ENCODE measurements at places on chromosomes 7 and 10.

- no peaks in the 10 kb centered on the region for H3K27me3 ChIP-seq
- no peak for DNase-seq
- H3K4me3 ChIP-seq, result no peak overlapping the region
- H3K4me1 ChIP-seq, result no peaks in the 10 kb centered on the region
- H3K36me3 ChIP-seq, result no peaks in the 10 kb centered on the region
- no peak overlapping the region for H3K27ac ChIP-seq
These were observed 1472.6 kb upstream of the CELF2 start for GRCh38 chr10:9545073-9545472.

GRCh38 chr7:22142572-22142971 is 196.9 kb upstream of the CDCA7L start:
- DNase-seq, result no peak
- H3K36me3 ChIP-seq, result peaks cover 59% of the 10 kb centered on the region
- H3K27me3 ChIP-seq, result no peaks in the 10 kb centered on the region

- no peaks in the 10 kb centered on the region for H3K27me3 ChIP-seq
- DNase-seq, result no peak
- no peak overlapping the region for H3K4me3 ChIP-seq
- H3K27ac ChIP-seq, result no peak overlapping the region
- H3K36me3 ChIP-seq, result no peaks in the 10 kb centered on the region
- H3K4me1 ChIP-seq, result no peaks in the 10 kb centered on the region
These were observed 29.2 kb upstream of the ELOVL3 start for GRCh38 chr10:102196893-102197292.

DNA sequence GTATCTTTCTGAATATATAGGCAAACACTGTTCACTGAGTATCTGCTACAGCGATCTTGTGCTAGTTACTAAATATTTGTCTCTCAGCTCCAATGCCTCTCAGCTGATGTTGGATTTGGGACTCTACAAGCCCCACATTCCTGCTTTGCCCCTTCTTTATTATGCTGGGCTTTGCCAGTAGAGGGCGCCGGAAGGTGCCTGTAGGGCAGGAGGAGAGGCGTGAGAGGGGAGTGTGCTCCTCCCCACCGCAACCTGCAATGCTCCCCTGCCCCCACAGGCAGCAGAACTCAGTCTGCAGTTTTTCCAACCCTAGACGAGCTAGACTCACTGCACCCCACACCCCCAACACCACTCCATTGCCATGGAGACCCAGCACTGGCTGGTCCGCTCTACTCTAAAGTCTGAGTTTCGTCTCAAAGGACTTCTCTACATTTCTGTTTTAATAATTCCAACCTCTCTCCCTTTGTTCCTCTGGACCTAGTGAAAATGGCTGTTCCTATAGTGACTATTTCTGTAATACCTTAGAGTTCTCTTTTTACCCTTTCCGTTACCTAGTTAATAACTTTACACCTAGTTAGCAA is 337.6 kb downstream of the CCSER2 start:
- no peaks in the 10 kb centered on the region for H3K27me3 ChIP-seq
- H3K4me1 ChIP-seq, result no peaks in the 10 kb centered on the region
- no peaks in the 10 kb centered on the region for H3K36me3 ChIP-seq
- H3K27ac ChIP-seq, result no peak overlapping the region
- H3K4me3 ChIP-seq, result no peak overlapping the region

- no peaks in the 10 kb centered on the region for H3K4me1 ChIP-seq
- H3K27me3 ChIP-seq, result no peaks in the 10 kb centered on the region
- H3K4me3 ChIP-seq, result no peak overlapping the region
- no peaks in the 10 kb centered on the region for H3K36me3 ChIP-seq
- DNase-seq, result no peak
These were observed 32.6 kb upstream of the ARHGAP21 start for GRCh38 chr10:24756283-24756682.

GRCh38 chr10:7311218-7311849 is 99.5 kb downstream of the SFMBT2 start:
- H3K27ac ChIP-seq, result no peak overlapping the region
- DNase-seq, result no peak
- H3K27me3 ChIP-seq, result no peaks in the 10 kb centered on the region
- H3K4me1 ChIP-seq, result peaks cover 3% of the 10 kb centered on the region
- H3K4me3 ChIP-seq, result no peak overlapping the region

GRCh38 chr7:115642194-115642593 is 388.4 kb downstream of the TFEC start:
- no peaks in the 10 kb centered on the region for H3K36me3 ChIP-seq
- DNase-seq, result no peak
- H3K27ac ChIP-seq, result no peak overlapping the region
- H3K4me1 ChIP-seq, result no peaks in the 10 kb centered on the region
- no peaks in the 10 kb centered on the region for H3K27me3 ChIP-seq
- no peak overlapping the region for H3K4me3 ChIP-seq

- H3K36me3 ChIP-seq, result no peaks in the 10 kb centered on the region
- H3K27ac ChIP-seq, result no peak overlapping the region
- DNase-seq, result no peak
- H3K4me1 ChIP-seq, result no peaks in the 10 kb centered on the region
- no peaks in the 10 kb centered on the region for H3K27me3 ChIP-seq
- H3K4me3 ChIP-seq, result no peak overlapping the region
These were observed 1259.7 kb downstream of the XPNPEP1 start for GRCh38 chr10:108663587-108663986.

DNA sequence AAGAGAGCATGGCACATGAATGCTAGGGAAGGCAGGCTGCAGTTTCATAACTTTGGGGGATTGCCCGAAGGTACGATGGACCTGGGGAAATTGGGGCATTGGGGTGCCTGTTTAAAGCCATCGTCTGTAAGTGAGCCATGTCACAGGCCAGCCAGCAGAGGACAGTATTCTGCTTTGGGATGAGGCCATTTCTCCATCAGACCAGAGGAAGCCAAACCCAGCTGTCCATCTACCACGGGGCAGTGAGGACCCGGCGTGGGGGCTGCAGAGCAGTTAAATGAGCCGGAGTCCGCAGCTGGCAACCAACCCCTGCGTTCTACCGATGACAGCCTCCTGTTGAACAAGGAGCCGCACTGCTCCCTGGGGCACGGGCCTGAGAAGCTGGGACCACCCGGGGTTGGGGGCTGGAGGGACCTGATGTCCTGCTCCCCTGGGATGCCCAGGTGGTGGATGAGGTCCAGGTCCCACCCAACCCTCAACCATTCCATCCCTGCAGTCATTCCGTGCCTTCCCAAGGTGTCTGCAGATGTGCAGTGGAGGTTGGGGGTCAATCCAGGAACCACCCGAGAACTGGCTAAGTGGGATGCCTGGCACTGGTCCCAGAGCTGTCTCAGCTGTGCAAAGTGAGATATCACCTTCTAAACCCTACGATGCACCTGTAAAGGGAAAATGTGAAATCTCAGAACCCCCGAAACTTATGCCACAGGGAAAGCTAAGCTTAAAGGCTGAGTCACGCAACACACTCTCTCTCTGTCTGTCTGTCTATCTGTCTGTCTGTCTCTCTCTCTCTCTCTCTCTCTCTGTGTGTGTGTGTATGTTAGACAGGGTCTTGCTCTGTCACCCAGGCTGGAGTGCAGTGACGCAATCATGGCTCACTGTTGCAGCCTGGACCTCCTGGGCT is 12.1 kb upstream of the RHBDD2 start:
- DNase-seq, result no peak
- no peak overlapping the region for H3K27ac ChIP-seq
- no peaks in the 10 kb centered on the region for H3K27me3 ChIP-seq
- no peaks in the 10 kb centered on the region for H3K4me1 ChIP-seq
- no peaks in the 10 kb centered on the region for H3K36me3 ChIP-seq

GRCh38 chr10:116857156-116857555 is 7.9 kb downstream of the ENO4 start:
- DNase-seq, result no peak
- no peaks in the 10 kb centered on the region for H3K27me3 ChIP-seq
- H3K4me1 ChIP-seq, result no peaks in the 10 kb centered on the region
- H3K27ac ChIP-seq, result no peak overlapping the region
- H3K4me3 ChIP-seq, result no peak overlapping the region
- no peaks in the 10 kb centered on the region for H3K36me3 ChIP-seq

- no peaks in the 10 kb centered on the region for H3K27me3 ChIP-seq
- no peaks in the 10 kb centered on the region for H3K4me1 ChIP-seq
- no peak overlapping the region for H3K27ac ChIP-seq
- H3K4me3 ChIP-seq, result no peak overlapping the region
These were observed 13.7 kb upstream of the INMT start for GRCh38 chr7:30738026-30738915.

- H3K4me3 ChIP-seq, result no peak overlapping the region
- H3K36me3 ChIP-seq, result no peaks in the 10 kb centered on the region
- no peaks in the 10 kb centered on the region for H3K27me3 ChIP-seq
- no peak overlapping the region for H3K27ac ChIP-seq
- H3K4me1 ChIP-seq, result no peaks in the 10 kb centered on the region
These were observed 13.6 kb downstream of the OPALIN start for GRCh38 chr10:96345222-96345621.

DNA sequence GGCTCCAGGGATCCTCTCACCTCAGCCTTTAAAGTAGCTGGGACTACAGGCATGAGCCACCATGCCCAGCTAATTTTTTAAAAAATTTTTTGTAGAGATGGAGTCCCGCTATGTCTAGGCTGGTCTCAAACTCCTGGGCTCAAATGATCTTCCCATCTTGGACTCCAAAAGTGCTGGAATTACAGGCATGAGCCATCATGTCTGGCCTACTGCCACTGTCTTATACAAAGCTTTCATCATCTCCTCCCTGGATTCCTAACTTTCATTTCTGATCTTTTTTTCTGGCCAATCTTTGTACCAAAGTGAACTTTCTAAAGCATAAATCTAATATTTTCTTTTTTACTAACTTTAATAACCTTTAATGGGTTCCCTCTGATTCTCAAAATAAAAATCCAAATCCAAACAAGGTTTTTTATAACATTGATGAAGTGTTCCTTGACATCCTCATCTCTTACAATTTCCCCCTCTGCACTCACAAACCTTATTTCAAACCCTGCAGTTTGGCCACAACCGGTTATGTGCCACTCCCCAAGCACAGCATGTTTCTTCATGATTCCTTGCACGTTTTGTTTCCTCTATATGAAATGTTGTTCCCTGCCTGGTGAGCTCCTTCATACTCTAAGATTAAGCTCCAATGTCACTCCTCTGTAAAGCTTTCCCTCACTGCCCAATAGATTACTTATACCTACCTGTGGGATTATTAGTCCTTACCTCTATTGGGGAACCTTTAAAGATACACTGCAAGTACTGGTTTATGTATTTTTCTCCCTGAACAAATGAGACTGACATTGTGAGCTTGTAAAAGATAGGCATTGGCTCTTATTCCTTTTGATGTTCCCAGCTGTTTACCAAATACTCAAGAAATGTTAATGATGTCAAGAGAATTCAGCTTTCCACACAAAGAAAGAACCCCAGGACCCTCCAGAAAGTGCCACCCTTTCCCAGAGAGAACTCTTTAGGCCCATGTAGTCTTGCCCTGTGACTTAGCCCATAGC is 101.7 kb downstream of the HOXA1 start:
- peaks cover 5% of the 10 kb centered on the region for H3K4me1 ChIP-seq
- H3K4me3 ChIP-seq, result no peak overlapping the region
- H3K27me3 ChIP-seq, result no peaks in the 10 kb centered on the region
- H3K36me3 ChIP-seq, result no peaks in the 10 kb centered on the region
- peak overlapping the region; percentile 32 for H3K27ac ChIP-seq

GRCh38 chr10:62005687-62006086 is 104.2 kb downstream of the ARID5B start:
- no peaks in the 10 kb centered on the region for H3K27me3 ChIP-seq
- H3K4me1 ChIP-seq, result peaks cover 47% of the 10 kb centered on the region
- H3K36me3 ChIP-seq, result peaks cover 6% of the 10 kb centered on the region
- peak overlapping the region; percentile 46 for H3K27ac ChIP-seq
- no peak for DNase-seq

DNA sequence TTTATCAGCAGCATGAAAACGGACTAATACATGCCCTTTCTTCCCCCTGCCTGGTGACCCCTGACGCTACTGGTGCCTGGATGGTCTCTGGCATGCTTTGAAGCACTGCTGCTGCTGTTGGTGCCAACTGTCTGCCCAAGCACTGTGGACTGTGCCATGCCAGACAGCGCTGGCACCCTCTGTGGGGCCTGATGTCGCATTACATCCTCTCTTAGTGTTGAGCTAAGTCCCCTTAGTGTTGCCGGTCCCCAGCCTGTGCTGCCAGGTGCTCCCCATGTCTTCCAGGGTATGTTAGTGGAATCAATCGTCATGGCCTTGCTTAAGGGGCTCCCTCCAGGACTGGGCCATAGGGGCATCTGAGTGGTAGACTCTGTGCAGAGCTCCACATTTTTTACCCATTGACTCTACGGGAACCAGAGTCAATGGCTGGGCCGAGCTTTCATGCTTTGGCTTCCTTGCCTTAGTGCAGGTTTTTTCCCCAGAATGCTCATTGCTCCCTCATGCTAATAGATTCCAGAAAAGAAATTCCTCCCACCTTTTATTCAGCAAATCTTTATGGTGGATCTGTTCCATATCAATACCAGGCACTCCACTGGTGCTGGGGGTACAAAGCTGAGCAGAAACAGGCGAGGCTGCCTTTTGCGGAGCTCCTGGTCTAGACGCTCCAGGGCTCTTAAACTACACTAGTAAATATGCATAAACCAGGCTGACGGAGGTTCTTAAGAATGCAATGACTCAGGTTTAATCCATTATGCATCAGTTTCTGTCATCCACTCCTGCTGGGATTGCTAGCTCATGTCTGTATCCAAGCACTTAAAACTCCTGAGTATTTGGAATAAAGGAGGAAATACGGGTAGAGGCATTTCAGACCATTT is 21.8 kb upstream of the MRC1 start:
- H3K27ac ChIP-seq, result no peak overlapping the region
- H3K27me3 ChIP-seq, result no peaks in the 10 kb centered on the region
- DNase-seq, result no peak
- H3K4me3 ChIP-seq, result no peak overlapping the region
- no peaks in the 10 kb centered on the region for H3K36me3 ChIP-seq

GRCh38 chr10:36194276-36194675 is 552.2 kb upstream of the FZD8 start:
- no peaks in the 10 kb centered on the region for H3K36me3 ChIP-seq
- no peaks in the 10 kb centered on the region for H3K27me3 ChIP-seq
- H3K27ac ChIP-seq, result no peak overlapping the region
- DNase-seq, result no peak

DNA sequence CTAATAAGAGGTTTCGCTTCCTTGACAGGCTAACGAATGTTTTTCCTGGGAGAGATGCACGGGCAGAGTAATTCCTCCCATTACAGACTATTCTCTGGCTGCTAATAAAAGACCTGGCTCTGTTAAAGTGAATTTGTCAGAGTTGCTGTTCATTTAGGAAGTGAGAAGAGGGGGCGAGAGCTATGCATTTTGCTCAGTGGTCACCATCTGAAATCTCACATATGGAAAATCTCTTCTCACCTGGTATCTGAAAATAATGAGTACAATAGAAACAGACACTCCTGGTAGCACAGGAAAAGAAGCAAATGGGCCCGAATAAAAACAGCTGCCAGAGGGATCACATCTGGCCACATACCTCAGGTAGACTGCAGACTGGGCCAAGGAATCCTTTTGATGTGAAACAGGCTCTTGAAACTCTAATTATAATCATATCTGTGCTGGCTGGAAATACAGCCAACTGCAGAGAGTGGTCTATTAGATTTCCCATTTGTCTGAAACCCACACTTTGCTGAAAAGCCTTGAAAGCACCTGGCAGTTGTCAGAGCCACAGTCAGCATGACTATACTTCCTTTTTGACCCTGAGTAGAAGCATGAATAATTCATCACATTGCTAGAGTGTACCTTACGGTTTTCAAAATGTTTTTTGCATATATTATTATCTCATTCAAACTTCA is 33.6 kb downstream of the AOAH start:
- H3K4me3 ChIP-seq, result no peak overlapping the region
- no peaks in the 10 kb centered on the region for H3K4me1 ChIP-seq
- no peaks in the 10 kb centered on the region for H3K36me3 ChIP-seq

- H3K27me3 ChIP-seq, result no peaks in the 10 kb centered on the region
- H3K4me1 ChIP-seq, result no peaks in the 10 kb centered on the region
- H3K27ac ChIP-seq, result no peak overlapping the region
- no peaks in the 10 kb centered on the region for H3K36me3 ChIP-seq
- DNase-seq, result no peak
These were observed 30.2 kb downstream of the ACADSB start for GRCh38 chr10:123038782-123039631.

Data from tibial nerve (tissue), 4 donors.